Cerebellum (tissue), 4 donors: ENCODE measurements at places on chromosomes 16 and 17.

DNA sequence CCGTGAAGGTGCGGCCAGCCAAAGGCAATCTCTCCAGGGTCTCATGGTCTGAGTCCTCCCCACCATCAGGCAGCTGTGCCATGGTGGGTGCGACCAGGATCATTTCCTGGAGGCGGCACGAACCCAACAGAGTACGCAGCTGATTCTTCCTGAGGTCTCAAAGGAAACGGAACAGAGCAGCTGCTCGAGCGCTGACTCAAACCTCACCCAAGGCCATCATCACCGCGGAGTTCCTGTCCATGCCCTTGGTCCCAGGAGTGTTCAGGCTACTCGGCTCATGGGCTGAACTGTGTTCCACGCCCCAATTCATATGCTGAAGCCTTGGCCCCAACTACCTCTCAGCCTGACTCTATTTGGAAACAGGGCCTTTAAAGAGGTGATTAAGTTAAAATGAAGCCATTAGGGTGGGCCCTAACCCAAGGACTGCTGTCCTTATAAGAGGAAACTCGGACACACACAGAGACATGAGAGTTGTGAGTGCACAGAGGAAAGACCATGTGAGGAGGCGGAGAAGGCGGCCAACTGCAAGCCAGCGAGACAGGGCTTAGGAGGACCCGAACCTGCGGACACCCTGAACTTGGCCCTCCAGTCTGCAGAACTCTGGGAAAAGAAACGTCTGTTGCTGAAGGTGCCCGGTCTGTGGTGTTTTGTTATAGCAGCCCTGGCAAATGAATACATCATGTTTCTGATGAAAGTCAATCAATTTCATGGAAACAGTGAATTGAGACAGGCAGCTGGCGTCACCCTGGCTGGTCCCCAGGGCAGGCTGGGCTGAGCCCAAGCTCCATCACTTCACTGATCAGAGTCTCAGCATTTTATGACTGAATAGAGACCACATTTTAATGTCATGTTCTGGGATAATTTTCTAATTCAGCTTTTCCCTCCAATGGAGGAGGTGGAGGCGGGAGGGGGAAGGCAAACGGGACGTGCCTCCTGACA is 13.7 kb downstream of the MXRA7 start:
- no peak for DNase-seq

DNA sequence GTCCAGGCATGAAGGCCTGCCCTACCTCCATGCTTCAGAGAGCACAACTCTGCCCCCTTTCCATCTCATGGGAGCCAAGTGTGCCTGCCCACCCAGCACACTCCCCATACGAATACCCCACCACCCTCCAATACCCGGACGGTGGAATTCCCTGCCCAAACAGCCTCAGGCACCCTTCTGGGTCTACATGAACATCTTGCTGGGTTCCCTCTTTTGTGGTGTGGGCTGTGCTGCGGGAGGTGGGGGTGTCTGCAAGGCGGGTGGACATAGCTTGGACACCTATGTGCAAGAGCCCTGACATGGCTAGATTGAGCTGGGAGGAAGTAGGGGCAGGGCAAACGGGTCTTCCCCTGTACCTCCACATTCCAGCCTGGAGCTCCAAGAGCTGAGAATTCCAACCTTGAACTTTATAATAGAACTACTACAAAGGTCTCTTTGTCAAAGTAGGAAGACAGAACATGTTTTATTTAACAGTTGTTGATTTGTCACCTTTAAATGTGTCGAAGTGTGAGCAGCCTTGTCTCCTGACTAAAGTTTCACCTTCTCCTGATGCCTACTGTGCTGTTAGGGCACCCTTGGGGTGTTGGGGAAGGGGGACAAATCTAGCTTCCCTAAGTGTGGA is 9.1 kb downstream of the SLC6A2 start:
- no peak for DNase-seq

DNA sequence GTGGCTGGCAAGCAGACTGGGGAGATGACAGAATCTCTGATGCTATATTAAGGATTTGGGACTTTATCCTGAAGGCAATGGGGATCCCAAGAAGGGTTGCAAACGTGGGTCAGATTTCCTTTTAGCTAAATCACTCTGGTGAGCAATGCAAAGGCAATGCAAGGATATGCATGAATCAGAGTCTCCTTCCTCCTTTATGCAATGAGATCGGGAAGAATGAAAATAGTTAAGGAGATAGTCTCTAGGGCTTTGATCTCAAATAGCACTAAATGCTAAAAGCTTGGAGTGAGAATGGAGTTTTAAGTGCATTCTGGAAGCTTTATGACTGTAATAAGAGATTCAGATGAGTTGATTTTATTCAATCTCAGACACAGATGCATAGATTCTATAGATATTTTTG is 27.2 kb upstream of the SHISA9 start:
- DNase-seq = no peak

DNA sequence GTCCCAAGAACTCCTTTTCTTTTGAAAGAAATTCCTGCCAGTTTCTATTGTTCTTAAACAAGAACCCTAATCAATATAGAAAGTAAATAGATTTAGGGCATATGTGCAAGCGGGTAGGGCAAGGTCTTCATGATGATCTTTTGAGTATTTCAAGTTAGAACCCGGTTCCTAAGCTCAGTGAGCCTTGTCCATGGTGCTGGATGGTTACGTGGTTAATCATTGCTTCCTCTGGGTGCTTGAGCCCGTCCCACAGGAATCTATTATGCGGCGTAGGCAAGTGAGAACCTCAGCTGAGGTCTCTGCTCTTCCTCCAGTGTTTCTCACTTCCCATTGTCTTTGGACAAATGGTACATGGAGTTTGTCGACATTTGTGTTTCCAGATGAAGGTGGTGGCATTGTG is 580.8 kb upstream of the EEF2KMT start:
- no peak for DNase-seq

DNA sequence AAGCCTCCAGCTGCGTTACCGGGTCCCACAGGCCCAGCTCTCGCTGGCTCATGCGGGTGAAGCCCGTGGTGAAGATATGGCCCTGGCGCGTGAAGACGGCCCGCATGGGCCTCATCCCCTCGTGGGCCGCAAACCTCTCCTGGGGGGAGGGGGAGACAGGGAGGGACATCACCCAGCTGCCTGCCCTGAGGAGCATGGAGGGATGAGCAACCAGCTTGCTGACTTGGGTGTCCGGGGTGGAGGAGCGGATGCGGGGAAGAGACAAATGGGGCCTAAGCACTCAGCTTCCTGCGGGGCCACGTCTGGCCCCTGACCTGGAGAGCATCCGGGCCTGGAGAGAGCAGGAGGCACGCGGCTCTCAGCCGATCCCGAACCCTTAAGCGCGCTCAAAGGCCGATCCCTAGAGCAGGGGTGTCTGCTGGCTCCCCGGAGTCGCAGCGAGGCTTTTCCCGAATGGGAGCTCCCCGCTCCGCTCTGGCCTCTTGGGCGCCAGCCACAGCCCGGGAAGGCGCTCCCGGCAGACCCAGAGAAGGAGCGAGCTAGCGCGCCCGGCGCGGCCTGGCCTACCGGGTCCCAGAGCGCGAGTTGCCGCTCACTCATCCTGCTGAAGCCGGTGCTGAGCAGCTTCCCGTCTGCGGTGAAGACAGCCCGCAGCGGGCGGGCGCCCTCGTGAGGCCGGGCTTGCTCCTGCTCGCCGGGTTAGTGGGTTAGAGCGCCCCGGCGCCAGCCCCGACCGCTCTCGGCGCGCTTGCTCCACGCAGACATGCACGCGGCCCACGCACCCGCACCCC is 5.0 kb downstream of the CORO6 start:
- DNase-seq = no peak

- DNase-seq = no peak
These were observed 996 bp downstream of the SLC25A10 start for GRCh38 chr17:81713004-81713555.

GRCh38 chr16:20669679-20670078 is 27.8 kb downstream of the ACSM1 start:
- DNase-seq = no peak

- DNase-seq = no peak
These were observed 155.0 kb upstream of the SALL1 start for GRCh38 chr16:51306116-51306515.

GRCh38 chr17:27630607-27631410 is at the start of gene LGALS9:
Gene LGALS9 (plus strand): TSS chr17:27631188. CDS start chr17:27631266, 78 bp downstream.
- DNase-seq = no peak

DNA sequence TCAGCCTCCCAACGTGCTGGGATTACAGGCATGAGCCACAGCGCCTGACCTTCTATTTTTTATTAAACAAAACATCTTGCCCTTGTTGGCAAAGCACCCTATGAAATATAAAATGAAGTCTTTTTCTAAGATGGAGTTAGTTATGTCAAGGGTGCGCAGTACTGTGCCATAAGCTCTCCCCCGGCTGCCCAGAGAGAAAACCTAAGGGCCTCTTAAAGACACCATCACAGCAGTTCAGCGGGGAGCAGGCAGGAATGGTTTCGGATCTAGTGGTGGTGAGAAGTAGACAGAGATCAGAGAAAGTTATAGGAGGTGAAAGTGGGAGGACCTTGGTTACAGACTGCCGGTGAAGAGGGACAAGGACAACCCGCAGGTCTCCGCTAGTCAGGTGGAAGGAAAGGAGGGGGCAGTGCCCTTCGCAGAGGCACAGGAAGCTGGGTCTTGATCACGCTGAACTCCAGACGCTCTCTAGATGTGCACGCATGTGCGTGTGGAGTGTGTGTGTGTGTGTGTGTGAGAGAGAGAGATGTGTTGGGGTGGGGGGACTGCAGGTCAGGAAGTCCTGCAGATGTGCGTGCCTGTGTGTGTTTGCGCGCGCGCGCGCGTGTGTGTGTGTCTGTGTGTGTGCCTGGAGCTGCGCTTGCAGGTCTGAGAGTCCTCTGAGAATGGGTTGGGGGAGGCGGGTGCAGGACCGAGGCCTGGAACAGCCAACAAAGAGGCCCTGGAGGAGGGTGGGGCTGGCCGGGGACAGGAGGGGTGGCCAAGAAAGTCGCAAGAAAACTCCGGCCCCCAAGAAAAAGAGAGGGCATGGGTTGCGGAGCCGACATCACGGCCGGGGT is 748 bp upstream of the CMTM3 start:
- no peak for DNase-seq

DNA sequence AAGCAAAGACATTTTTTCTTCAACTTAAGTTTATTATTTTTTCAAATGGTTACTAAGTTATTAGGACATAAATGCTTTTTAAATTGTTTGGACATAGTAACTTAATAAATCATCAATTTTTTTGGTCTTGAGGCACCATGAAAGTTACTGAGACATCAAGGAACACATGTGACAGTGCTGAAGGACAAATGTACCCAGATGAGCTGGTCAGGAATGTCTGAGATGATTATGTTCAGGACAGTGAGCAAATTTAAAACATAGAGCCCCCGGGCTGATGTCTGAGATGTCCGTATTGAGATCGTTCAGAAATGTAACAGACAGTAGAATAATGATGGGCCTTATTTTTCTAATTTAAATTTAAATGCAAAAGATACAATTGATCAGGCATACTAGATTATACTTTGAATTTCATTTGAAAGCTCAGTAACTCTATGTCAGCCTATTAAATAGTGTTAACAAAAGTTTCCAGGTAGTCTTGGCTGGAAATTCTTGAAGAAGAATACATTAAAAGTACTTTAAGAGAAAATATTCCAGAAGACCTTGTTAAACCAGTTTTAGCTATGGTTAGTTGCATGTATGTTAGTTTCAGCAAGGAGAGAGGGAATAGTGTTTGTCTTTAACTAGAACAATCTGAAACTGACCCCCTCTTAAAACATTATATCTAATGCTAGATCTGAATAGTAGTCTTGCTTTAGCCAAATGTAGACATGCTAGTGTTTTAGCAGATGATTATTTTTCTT is 36.4 kb downstream of the SEC14L1 start:
- no peak for DNase-seq

GRCh38 chr16:24234737-24235136 is 21.4 kb upstream of the CACNG3 start:
- no peak for DNase-seq

DNA sequence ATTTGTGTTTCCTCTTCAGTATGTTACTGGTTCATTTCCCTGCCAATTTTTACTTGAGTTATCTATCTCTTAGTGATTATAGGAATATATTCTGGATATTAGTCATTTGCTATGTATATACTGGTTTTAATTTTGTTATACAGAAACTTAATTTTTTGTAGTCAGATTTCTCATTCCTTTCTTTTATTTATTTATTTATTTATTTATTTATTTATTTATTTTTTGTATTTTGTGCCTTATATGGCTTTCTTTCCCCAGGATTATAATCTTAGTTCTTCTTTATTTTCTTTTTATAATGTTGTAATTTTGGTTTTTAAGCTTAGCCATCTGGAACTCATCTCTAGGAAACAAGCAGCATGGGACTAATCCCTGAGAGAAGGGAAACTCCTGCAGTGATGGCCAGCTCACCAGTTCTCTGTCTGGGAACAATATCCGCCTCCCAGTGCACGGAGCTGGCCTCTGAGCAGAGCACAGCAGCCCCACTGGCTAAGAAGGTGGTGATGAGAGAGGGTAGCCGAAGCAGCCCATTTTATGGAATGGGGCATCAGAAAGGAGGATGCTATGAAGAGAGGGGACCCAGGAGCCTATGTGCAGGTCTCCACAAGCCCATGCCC is 54.5 kb upstream of the ADORA2B start:
- DNase-seq = no peak

DNA sequence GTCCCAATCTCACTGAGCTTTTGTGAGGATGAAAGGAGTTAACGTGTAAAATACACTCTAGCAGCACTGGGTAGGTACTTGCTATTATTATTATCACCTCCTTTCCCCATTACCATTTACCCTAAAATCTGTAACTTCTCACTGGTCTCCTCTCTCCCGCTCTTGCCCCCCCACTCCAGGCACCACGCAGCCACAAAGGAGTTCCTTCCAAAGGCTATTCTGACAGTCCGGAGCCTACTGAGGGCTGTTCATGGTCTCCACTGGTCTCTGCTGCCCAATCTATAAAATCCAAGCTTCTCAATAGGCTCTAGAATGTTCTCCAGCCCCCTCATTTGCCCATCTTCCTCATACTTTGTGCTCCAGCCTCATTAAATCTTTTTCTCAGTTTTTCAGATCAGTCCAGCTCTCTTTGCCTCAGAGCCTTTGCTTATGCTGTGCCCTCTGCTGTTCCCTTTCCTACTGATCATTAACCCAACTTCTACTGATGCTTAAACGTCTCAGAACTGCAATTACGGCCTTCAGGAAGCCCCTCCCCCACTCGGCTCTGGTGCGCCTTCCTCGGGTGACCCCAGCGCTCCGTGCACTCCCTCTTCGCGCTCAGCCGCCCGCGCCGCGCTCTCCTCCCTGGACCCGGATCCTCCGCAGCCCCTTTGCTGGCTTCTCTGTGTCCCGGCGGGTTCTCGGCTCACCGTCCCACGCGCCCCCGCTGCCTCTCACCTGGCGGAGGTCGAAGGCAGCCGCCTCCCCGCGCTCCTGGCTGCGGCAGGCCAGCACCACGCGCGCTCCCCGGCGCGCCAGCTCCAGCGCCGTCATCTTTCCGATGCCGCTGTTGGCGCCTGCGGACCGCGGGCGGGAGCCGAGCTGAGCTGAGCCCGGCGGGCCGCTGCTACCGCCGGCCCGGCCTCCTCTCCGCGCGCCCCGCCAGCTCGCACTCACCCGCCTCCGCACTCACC is 737 bp downstream of the DHRS13 start:
- peak; percentile 53 for DNase-seq
